ENCODE measurements at places on chromosomes 1 and 21. TPM values are rescaled to one million over a fixed set of nuclear protein-coding genes. Genes with fewer than 3 reads are reported as not detected.

The RYR2 gene
- total RNA-seq, result 0.02 TPM

The GNAT2 gene
- not detected for total RNA-seq

The CAPN8 gene
- total RNA-seq, result 1.1 TPM

The CACNA1S gene
- total RNA-seq, result not detected

The TP73 gene
- not detected for total RNA-seq

The TMIGD3 gene
- not detected for total RNA-seq

The LRRC38 gene
- total RNA-seq, result not detected

The CSMD2 gene
- total RNA-seq, result not detected

The TRIM17 gene
- 0.30 TPM for total RNA-seq

The RHEX gene
- total RNA-seq, result not detected

The MYBPH gene
- total RNA-seq, result not detected

Measured in CD4-positive, CD25-positive, alpha-beta regulatory T cell (primary cell).